ENCODE measurements at places on chromosomes 5 and 9. TPM values are rescaled to one million over a fixed set of nuclear protein-coding genes. Genes with fewer than 3 reads are reported as not detected.

DNA sequence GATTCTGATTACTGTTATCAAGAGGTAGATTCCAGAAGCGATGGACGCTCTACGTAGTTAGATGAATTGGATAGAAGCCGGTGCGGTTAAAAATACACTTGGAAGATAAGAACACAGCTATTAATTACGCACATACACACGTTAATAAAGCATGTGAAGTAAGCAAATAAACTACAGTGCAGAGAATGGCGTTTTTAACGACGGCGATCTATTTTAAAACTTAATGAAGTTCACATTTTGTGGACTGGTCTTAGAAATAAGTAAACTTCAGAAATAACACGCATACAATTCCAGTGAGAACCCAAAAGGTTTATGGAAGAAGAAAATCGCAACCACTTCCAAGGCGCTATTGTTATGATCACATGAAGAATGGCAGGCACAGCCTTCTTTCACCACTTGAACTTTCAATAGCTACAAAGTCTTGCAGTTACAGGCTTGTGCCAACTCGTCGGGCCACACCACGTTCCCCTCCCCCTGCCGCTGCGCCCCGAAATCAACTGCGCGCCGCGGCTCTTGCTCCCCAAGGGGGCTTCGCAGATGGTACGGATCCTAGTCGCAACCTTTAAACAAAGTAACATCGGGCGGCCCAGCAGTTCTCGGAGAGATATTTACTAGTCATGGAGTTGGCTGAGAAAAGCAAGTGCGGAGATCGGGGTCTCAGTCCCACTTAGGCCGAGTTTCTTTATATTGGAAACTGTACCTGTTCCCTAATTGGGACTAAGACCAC lies 866 bp upstream of the SEMA6A start:
- peak overlapping the region; percentile 51 for H3K4me3 ChIP-seq
- H3K4me1 ChIP-seq = peaks cover 41% of the 10 kb centered on the region
- H3K36me3 ChIP-seq = no peaks in the 10 kb centered on the region
- peak overlapping the region; percentile 78 for H3K27ac ChIP-seq

- H3K4me3 ChIP-seq = no peak overlapping the region
- H3K27me3 ChIP-seq = no peaks in the 10 kb centered on the region
These were observed 64.7 kb downstream of the CSF2 start for GRCh38 chr5:132138260-132138659.

GRCh38 chr5:169412831-169413230 lies 111.9 kb upstream of the SLIT3 start:
- H3K4me3 ChIP-seq = no peak overlapping the region
- no peak overlapping the region for H3K27ac ChIP-seq
- H3K4me1 ChIP-seq = no peaks in the 10 kb centered on the region
- DNase-seq = no peak
- H3K36me3 ChIP-seq = no peaks in the 10 kb centered on the region
- no peaks in the 10 kb centered on the region for H3K27me3 ChIP-seq

DNA sequence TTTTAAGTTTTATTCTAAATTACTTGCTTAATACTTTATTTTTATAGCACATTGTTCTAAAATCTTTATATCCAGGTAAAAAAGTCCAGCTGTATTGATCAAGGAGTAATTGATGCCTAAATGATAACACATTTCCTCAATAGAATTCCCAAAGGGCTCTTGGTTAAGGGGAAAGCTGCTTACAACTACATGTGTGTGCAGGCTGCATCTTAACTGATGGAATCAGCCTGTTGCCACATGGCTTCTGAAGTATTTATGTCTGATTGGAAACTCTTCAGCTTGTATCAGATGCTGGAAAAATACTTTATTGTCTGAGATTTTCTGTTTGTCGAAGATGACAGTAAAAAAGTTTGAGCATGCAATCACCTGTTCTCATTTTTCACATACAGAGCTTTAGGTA lies 182.6 kb downstream of the FBXL7 start:
- H3K27me3 ChIP-seq = no peaks in the 10 kb centered on the region
- DNase-seq = no peak
- no peaks in the 10 kb centered on the region for H3K4me1 ChIP-seq
- no peak overlapping the region for H3K27ac ChIP-seq

DNA sequence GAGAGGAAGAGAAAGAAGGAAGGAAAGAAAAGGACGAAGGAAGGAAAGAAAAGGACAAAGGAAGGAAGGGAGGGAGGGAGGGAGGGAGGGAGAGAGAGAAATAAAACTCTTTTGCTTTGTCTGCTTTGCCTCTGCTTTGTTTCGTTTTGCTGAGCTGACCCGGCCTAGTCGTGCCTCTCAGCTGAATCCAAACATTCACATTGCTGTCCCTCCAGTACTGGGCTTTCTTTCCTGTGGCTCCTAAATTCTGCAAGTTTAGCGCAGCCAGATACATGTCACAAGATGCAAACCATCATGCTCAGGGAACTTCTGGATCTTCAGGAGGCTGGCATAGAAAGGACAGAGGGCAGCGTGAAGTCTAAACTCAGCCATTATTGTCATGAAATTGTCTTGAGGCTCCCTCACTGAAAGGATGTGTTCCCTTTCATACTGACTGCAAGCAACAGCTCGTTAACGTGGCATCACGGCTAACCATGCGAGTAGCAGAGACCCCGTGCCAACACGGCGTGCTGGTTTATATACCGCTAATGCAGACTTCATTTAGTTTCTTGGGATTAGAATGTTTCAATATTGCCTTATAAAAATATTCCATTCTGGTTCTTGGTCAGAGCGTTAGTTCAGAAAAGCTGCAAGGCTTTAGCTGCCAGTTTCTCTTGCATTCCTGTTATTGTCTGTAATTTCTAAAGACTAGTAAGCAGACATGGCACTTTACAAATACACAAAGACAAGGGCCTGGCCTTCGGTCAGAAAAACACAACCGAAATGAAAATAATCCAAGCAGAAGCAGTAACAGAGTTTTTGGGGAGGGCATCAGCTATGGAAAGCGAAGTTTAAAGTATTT lies 94.2 kb downstream of the TMEM174 start:
- H3K27me3 ChIP-seq = no peaks in the 10 kb centered on the region
- DNase-seq = no peak
- H3K36me3 ChIP-seq = no peaks in the 10 kb centered on the region
- no peaks in the 10 kb centered on the region for H3K4me1 ChIP-seq
- H3K27ac ChIP-seq = no peak overlapping the region

DNA sequence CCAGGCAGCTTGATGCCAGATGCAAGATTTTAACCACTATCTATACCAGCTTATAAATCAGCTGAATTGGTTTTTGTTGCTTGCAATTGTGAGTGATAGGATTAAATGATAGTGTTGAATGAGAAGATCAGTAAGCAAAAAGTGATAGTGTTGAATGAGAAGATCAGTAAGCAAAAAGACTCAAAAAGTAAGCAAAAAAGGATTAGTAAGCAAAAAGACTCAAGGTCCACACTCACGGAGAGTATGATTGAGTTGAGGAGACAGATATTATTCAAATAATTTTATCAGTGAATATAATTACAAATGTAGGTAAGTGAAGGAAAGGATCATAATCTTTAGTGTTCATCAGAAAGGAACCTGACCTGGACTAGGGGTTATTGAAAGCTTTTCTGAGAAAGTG lies 58.0 kb upstream of the ARRDC3 start:
- no peak for DNase-seq
- H3K36me3 ChIP-seq = no peaks in the 10 kb centered on the region
- H3K4me1 ChIP-seq = no peaks in the 10 kb centered on the region
- H3K27ac ChIP-seq = no peak overlapping the region
- no peaks in the 10 kb centered on the region for H3K27me3 ChIP-seq
- no peak overlapping the region for H3K4me3 ChIP-seq

GRCh38 chr9:115495052-115495635 lies 377.2 kb upstream of the TNC start:
- DNase-seq = no peak
- no peaks in the 10 kb centered on the region for H3K4me1 ChIP-seq
- H3K27me3 ChIP-seq = no peaks in the 10 kb centered on the region

GRCh38 chr5:69449511-69449910 lies 34.6 kb downstream of the MARVELD2 start:
- H3K27ac ChIP-seq = no peak overlapping the region
- H3K27me3 ChIP-seq = no peaks in the 10 kb centered on the region
- no peaks in the 10 kb centered on the region for H3K4me1 ChIP-seq
- no peak for DNase-seq
- no peaks in the 10 kb centered on the region for H3K36me3 ChIP-seq

The ORM2 gene
- polyA plus RNA-seq = 0.46 TPM

The MYMK gene
- polyA plus RNA-seq = not detected

The TEX48 gene
- not detected for polyA plus RNA-seq

The TBC1D13 gene
- polyA plus RNA-seq = 24.6 TPM

The TAF11L10 gene
- polyA plus RNA-seq = not detected

The ADAMTS12 gene
- polyA plus RNA-seq = 54.4 TPM

The DBH gene
- 2.2 TPM for polyA plus RNA-seq

Data from left lung (tissue), 14 donors.